BJ (cell line): ENCODE measurements at places on chromosomes 7 and 10. TPM values are rescaled to one million over a fixed set of nuclear protein-coding genes. Genes with fewer than 3 reads are reported as not detected.

GRCh38 chr7:111006691-111007090, 84.2 kb upstream of the LRRN3 start:
- no peak for DNase-seq

DNA sequence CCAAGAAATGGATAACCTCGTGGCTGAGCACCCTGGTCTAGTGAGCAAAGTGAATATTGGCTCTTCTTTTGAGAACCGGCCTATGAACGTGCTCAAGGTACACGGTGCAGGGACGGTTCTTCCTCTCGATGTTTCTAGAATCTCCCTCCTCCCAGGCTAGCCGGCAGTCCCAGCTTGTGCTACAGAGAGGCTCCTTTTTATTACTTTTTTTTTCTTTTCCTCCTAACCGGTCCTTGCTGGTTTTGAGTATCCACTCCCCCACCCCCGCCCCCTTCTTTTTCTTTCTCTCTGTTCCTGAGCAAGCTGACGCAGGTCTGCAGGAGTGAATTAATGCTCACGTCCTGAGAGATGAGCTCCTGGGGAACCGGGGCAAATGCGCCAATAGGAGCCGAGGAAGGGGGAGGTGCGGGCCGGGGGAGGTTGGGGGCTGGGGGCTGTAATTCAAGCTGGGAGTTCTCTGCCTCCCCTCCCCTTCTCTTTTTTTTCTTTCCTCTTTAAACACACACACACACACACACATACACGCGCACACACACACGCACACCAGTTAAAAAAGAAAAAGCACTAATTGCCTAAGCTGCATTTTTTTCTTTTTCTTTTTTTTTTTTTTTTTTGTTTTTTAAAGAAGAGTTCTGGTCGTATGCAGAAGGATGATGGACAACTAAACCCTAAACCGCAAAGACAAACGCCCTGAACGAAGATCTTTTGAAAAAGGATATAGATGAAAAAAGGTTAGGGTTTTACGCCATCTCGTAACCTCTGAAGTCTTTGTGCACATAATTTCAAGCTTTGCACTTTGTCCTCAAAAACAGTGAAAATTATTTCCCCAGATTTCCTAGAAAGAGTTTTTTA, 6.6 kb downstream of the CPA2 start:
- DNase-seq = no peak

GRCh38 chr10:86650151-86650550, 4.2 kb upstream of the OPN4 start:
- DNase-seq = no peak

The ICA1 gene
- polyA plus RNA-seq = 0.15 and 0.60 TPM in 2 replicates

- no peak for DNase-seq
Measured at GRCh38 chr10:91137822-91138221, 82.6 kb upstream of the PCGF5 start.

The HMX2 gene
- polyA plus RNA-seq = not detected in 2 replicates

DNA sequence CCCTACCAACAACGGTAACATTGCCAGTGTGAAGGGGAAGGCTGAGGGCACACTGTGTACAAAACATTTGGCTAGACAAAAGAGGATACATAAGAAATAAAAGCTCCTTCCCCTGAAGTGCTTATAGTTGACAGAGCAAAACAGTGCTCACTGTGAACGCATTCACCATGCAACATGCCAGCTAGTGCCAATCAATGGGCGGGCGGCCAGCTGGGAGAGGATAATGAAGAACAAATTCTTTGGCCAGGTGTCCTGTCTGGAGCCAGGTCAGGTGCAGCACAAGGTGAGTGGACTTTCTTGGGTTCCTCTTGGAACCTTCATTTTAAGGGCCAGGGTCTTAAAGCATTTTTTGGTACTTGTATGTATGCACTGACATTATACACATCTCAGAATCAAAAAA, 106.1 kb downstream of the ICA1 start:
- no peak for DNase-seq

DNA sequence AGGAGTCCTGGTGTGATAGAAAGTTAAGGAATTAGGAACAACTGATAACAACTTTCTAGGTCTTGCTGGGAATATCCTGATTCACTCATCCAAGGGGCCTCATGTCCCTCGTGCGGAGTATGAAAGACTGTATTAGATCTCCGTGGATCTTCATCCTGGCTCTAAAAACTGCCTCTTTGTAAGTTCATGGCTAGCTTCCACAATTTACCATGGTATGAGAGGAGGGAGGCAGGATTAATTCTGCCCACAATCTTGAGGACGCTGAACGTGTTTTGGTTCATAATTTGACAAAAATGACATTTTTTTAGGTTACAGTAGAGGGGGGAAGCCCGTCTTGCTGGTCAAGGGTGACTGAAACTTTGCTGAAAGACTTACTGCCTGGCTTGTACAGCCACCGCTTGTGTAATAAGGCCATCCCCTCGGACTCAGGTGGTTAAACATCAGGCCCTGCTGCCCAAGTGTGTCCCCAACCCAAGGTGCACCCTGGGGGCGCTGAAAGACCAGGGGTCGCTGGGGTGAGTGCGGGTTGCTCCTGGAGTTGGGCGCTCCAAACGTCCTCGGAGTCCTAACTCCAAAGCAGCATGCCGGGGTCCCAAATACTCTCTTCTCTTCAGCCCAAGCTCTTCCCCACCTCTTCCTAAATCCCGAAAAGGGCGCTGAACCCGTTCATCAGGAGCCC, 733 bp downstream of the HIBADH start:
- DNase-seq = no peak

- no peak for DNase-seq
Measured at GRCh38 chr10:29202386-29202940, 86.4 kb upstream of the LYZL1 start.

GRCh38 chr7:1473864-1474512, 14.7 kb upstream of the MICALL2 start:
- DNase-seq = no peak

The VDAC2 gene
- 80.9 and 149 TPM in 2 replicates for polyA plus RNA-seq

GRCh38 chr10:48598243-48598935, 6.5 kb downstream of the ARHGAP22 start:
- DNase-seq = no peak

DNA sequence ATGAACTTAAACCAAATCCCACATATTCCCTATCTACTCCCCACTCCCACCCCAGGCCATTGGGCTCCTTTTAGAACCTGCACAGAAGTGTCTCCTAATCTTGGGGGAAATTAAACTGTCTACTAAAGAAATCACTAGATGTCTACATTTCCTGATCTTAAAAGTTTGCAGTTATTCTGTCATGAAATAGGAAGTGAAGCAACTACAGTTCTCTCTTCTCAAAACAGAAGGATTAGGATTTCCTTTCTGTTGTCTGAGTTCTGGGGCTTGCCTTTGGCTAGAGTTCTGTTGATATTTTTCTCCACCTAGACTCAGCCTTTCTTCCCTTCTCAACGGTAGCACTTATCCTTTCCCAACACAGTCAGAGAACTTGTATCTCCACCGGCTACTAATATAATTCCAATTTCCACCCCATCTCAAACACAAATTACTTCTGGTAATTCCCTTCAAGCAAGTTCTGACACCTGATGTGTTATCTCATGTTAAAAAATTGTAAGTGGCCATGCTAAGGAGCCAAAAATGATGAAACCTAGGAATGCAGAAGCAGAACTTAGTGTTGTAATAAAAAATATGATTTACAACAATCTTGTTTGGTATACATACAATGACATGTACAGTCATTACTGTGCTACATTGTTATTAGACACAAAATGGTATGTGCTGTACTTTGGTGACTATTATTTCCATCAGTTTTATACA, 12.1 kb downstream of the OR9A4 start:
- DNase-seq = no peak

- no peak for DNase-seq
Measured at GRCh38 chr10:33309406-33309805, 25.1 kb downstream of the NRP1 start.

GRCh38 chr10:93143281-93143680, 69.6 kb downstream of the CYP26A1 start:
- no peak for DNase-seq

DNA sequence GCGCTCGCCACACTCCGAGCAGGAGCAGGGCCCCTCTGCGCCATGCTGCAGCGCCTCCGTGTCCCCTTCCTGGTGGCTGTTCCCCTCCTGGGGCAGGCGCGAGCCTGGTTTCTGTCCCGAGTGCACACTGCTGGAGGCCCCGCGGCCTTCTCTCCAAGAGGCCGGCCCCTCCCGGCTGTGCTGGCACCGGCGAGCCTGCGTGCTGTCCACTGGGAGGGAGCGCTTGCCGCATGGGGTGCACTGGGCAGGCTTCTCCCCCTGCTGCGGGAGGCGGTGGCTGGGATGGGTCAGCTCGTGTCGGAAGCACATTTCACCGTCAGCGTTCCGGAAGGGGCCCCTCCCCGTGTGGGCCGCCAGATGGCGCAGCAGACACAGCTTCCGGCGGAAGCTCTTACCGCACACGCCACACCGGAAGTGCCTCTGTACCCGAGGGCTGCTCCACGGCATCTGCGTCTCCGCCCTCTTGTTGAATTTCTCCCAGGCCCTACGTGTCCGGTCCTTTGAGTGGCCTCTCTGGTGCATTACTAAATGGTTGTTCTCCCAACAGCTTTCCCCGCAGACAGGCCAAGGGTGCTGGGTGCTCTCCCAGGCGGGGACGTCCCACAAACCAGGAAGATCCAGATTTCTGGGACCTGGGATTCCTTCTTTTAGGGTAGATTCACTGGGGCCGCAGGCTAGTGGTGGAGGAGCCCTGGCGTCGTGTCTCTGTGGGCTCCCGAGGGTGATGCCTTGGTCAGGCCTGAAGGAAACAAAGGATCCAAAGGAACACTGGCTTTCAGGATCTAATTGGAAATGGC, 18.7 kb downstream of the ZNF786 start:
- no peak for DNase-seq

The HELLS gene
- 6.7 and 11.1 TPM in 2 replicates for polyA plus RNA-seq

The CCDC146 gene
- 1.3 and 1.6 TPM in 2 replicates for polyA plus RNA-seq

GRCh38 chr10:6231146-6231545, 28.4 kb downstream of the PFKFB3 start:
- DNase-seq = no peak

GRCh38 chr10:13608246-13608853, 21.6 kb downstream of the PRPF18 start:
- peak; percentile 14 for DNase-seq

GRCh38 chr7:75814407-75814947, 871 bp upstream of the CCL24 start:
- no peak for DNase-seq

- DNase-seq = no peak
Measured at GRCh38 chr10:20004087-20004523, 187.9 kb downstream of the PLXDC2 start.

The DEPP1 gene
- polyA plus RNA-seq = 7.0 and 11.9 TPM in 2 replicates

DNA sequence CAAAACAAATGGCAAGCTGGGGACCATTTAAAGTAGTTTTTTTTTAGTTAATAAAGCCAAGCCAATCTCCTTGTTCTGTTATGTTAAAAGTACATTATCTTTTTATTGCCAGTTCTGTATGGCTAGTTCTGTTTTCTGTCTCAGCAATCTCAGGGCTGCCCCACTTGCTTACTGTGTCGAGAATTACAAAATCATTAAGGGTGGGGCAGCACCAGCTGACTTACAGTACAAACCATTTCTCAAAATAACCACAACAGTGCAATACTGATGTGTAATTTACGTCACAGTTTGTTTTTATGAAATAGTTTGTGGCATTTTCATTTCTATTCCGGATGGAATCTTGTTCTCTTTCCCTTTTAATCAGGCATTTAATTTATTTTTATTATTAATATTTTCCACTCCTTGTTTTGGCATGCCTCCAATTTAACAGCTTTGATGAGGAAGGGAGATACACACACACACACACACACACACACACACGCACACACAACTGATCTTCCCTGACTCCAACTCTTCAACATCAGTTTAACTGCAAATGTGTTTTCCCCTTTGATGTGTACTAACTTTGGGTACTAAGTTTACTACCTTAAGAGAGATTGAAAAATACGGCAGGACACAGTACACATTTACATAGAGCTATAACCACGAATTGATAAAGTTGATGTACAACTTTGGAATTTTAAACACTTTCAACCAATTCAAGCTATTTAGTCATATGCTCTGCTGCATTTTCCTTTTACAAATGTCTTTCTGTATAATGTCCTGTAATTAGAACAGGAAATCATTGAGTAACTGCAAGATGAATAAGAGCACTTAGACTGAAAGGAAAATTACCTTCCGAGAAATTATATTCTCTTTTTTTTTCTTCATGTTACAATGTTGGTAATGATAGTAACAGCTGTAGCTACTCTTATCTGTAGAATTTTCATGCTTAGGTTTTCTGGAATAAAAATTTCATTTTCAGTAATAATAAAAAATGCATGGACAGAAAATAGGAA, 91.5 kb downstream of the ARID5B start:
- peak; percentile 90 for DNase-seq

DNA sequence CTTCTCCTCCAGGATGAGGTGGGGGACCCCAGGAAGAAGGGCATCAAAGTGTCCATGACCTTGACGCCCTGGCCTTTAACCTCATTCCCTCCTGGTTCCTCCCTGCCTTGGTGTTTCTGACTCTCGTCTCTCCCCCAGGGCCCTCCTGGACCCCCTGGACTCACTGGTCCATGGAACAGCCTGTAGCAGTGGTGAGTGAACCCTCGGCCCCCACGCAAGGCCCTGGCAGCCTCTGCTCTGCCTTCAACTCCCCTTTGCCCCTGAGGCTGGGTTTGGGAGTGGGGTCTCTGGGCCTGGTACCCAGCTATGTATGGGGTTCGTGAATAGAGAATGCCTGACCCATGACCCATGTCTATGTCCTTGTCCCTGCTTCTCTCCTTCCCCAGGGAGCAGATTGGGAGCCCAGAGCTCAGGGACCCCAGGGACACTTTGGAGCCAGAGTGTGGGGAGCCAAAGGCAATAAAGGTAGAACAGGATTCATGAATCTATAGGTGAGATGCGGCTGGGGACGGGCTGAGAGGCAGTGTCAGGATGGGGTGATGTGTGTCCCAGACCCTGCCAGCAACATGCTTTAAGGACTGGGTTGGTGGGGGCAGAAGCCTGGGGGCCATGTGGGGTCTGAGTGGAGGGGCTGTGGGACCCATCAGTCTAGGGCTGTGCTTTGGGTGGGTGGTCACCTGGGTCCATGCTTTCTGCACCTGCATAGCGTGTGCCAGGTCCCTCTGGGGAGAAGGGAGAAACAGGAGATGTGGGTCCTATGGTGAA, 18.4 kb upstream of the VOPP1 start:
- no peak for DNase-seq

The TMEM229A gene
- polyA plus RNA-seq = not detected in 2 replicates

GRCh38 chr10:114879541-114880158, 58.1 kb downstream of the FHIP2A start:
- DNase-seq = no peak

GRCh38 chr7:452226-452751, 67.4 kb downstream of the PDGFA start:
- no peak for DNase-seq

- DNase-seq = no peak
Measured at GRCh38 chr10:5888843-5889623, 660 bp downstream of the ANKRD16 start.

The BEND7 gene
- 4.5 and 4.6 TPM in 2 replicates for polyA plus RNA-seq

DNA sequence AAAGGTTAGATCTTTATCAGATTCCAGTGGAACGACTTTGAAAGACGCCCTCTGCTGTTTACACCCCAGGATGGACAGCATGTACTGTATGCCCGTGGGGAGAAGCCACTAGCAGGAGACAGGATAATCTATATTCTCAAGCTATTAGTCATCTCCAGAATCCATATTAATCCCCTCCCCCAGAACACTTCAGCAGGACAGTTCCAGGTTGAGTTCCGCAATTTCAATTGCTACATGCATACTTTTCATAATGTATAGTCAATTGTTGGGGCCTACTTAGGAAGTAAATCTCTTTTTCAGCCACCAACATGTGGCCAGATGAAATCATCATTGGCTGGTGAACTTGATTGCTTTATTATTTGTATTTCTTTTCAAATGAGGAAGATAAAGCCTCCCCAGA, 313.1 kb upstream of the SMIM30 start:
- no peak for DNase-seq

The PRTFDC1 gene
- polyA plus RNA-seq = 8.1 and 18.6 TPM in 2 replicates

The COMMD3 gene
- polyA plus RNA-seq = 20.9 and 45.9 TPM in 2 replicates
